Activated T-cell treated with anti-CD3 and anti-CD28 coated beads, Interleukin-2, amount 50 U/mL, for 72 hours (primary cell): ENCODE measurements at places on chromosomes 7 and 10. TPM values are rescaled to one million over a fixed set of nuclear protein-coding genes. Genes with fewer than 3 reads are reported as not detected.

- H3K4me3 ChIP-seq, result peak overlapping the region; percentile 99
- peak overlapping the region; percentile 95 for H3K27ac ChIP-seq
- peaks cover 95% of the 10 kb centered on the region for H3K4me1 ChIP-seq
- H3K36me3 ChIP-seq, result peaks cover 3% of the 10 kb centered on the region
- H3K27me3 ChIP-seq, result no peaks in the 10 kb centered on the region
- no peak for DNase-seq
These were observed 22.2 kb downstream of the DNAJB12 start for GRCh38 chr10:72332423-72333111.

- peaks cover 4% of the 10 kb centered on the region for H3K4me1 ChIP-seq
- no peak overlapping the region for H3K27ac ChIP-seq
- peaks cover 6% of the 10 kb centered on the region for H3K27me3 ChIP-seq
- no peaks in the 10 kb centered on the region for H3K36me3 ChIP-seq
These were observed 22.3 kb downstream of the IMPDH1 start for GRCh38 chr7:128387216-128388144.

Gene PRRT4
- 0.70 TPM for total RNA-seq

DNA sequence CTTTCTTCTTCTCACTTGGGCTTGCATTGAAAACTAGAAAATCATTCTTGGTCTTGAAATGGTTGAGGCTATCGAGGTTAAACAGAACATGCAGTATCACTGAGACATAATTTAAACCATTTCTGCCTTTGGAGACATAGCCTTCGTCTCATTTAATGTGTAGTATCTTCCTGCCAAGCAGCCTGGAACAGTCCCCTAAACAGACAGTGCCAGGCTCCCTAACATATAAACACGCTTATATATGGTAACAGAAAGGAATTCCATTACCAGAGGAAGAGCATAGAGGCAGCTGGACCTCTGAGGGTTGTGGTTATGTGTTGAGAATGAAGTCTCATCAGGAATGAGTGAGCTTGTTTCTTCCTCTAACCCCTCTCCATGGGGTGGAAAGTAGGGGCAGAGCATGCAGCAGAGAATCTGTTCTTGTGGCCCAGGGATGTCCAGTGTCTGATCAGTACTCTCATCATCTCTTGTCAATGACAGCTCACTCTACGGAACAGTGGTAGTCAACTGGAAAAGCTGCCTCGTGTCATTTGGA is 11.2 kb downstream of the CACNB2 start:
- H3K27me3 ChIP-seq, result no peaks in the 10 kb centered on the region
- H3K4me3 ChIP-seq, result no peak overlapping the region
- no peaks in the 10 kb centered on the region for H3K36me3 ChIP-seq
- no peak for DNase-seq
- no peaks in the 10 kb centered on the region for H3K4me1 ChIP-seq
- no peak overlapping the region for H3K27ac ChIP-seq

- no peak overlapping the region for H3K27ac ChIP-seq
- H3K4me3 ChIP-seq, result no peak overlapping the region
- no peak for DNase-seq
- no peaks in the 10 kb centered on the region for H3K36me3 ChIP-seq
- no peaks in the 10 kb centered on the region for H3K27me3 ChIP-seq
These were observed 116.1 kb downstream of the INSYN2A start for GRCh38 chr10:127080317-127080716.

DNA sequence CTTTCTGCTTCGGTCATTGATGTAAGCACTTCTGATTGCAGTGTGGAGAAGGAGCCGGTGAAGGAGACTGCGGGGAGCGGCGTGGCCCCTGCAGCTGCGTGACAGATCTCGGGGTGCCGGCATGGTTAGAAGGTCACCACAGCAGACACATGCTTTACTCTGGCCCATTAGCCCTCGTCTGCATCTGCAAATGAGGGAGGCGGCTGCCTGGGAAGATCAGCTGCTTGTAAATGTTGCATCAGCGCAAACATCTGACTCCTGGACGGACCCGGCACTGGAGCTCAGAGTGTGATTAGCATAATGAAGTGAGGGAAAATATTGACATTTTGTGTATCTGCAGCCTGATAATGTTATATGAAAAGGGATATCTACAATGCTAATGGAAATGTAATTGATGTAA is 30.5 kb upstream of the MNX1 start:
- H3K4me1 ChIP-seq, result no peaks in the 10 kb centered on the region
- H3K27ac ChIP-seq, result no peak overlapping the region
- H3K27me3 ChIP-seq, result peaks cover 12% of the 10 kb centered on the region
- H3K36me3 ChIP-seq, result peaks cover 2% of the 10 kb centered on the region

DNA sequence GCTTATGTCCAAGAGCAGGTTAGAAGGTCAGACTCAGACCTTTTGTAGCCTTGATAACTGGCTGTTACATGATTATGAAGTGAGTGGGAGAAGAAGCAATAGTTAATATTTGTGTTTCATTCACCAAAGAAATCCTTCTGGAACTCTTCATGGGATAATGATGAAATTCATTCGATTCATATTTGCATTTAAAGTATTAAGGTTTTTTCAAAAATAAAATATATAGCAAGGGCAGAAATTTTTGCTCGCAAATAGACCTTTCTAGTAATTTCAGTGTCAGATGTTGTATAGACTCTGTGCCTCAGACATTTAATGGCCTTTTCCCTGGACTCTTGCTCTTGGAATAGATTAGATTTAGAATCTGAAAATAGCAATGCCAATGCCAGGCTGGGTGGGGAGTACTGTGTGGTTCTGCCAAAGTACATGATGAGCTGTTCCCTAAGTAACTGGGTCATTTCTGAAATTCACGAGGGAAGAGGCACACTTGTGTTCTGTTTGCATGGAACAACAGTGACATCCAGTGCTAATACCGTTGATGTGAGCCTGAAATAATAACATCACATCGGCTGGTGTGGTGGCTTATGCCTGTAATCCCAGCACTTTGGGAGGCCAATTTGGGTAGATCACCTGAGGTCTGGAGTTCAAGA is 119.2 kb downstream of the MBL2 start:
- H3K27ac ChIP-seq, result no peak overlapping the region
- no peak for DNase-seq
- H3K36me3 ChIP-seq, result no peaks in the 10 kb centered on the region
- H3K4me3 ChIP-seq, result no peak overlapping the region
- H3K4me1 ChIP-seq, result no peaks in the 10 kb centered on the region

GRCh38 chr10:71714031-71714410 is 5.6 kb downstream of the C10orf105 start:
- H3K4me3 ChIP-seq, result peak overlapping the region; percentile 87
- H3K4me1 ChIP-seq, result peaks cover 55% of the 10 kb centered on the region
- peak overlapping the region; percentile 99 for H3K27ac ChIP-seq

GRCh38 chr10:61397175-61397986 is 55.8 kb downstream of the TMEM26 start:
- DNase-seq, result no peak
- peak overlapping the region; percentile 91 for H3K27ac ChIP-seq
- peak overlapping the region; percentile 61 for H3K4me3 ChIP-seq

Gene METTL27
- total RNA-seq, result 1.8 TPM

Gene MRLN
- total RNA-seq, result not detected

DNA sequence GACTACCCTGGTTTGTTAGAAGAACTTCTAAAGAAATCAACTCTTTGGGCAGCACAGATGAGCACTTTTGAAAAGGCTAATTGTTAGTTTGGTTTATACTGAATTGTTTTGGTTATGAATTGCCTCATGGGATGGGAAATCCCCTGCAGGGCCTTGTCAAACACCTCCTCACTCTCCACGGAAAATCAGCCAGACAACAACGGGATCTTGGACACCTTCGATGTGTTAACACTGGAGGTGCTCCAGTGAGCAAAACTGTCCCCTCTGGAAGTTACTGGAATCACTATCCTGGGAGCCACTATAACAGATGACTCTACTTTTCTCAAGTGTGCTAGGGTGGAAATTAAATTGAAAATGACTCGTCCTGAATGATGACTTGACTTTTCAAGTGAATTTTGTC is 38.7 kb downstream of the CDK6 start:
- no peak overlapping the region for H3K4me3 ChIP-seq
- peak; percentile 45 for DNase-seq
- peaks cover 49% of the 10 kb centered on the region for H3K4me1 ChIP-seq
- H3K36me3 ChIP-seq, result peaks cover under 1% of the 10 kb centered on the region
- H3K27me3 ChIP-seq, result no peaks in the 10 kb centered on the region

DNA sequence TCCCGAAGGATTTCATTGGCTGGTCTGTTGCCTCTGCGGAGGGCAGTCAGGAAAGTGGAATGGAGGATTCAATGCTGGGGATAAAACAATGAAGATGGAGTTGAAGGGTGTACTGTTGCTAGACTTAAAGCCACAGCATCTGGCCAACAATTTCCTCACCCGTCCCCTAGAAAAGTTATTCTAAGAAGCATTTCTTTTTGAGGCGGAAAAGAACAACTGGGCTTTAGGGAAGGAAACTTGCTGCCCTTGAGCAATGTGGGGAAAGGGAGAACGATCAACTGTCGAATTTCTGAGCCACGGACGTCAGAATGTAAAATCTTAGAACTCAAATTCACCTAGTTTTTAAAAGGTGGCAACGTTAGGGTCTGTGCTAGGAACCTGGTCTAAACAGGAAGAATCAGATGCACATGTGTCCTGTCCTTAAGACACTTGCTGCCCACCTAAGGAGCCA is 664 bp downstream of the FMC1 start:
- DNase-seq, result no peak
- H3K36me3 ChIP-seq, result peaks cover 14% of the 10 kb centered on the region

- H3K4me3 ChIP-seq, result no peak overlapping the region
- no peak overlapping the region for H3K27ac ChIP-seq
- peaks cover 8% of the 10 kb centered on the region for H3K27me3 ChIP-seq
- no peak for DNase-seq
- no peaks in the 10 kb centered on the region for H3K4me1 ChIP-seq
- H3K36me3 ChIP-seq, result no peaks in the 10 kb centered on the region
These were observed 52.8 kb downstream of the COBL start for GRCh38 chr7:51263631-51264484.

Gene PTN
- total RNA-seq, result not detected

Gene ZNF438
- 5.4 TPM for total RNA-seq

- DNase-seq, result peak; percentile 6
- H3K27ac ChIP-seq, result no peak overlapping the region
- H3K27me3 ChIP-seq, result peaks cover 8% of the 10 kb centered on the region
- no peak overlapping the region for H3K4me3 ChIP-seq
These were observed 72.1 kb upstream of the STARD3NL start for GRCh38 chr7:38105874-38106483.

DNA sequence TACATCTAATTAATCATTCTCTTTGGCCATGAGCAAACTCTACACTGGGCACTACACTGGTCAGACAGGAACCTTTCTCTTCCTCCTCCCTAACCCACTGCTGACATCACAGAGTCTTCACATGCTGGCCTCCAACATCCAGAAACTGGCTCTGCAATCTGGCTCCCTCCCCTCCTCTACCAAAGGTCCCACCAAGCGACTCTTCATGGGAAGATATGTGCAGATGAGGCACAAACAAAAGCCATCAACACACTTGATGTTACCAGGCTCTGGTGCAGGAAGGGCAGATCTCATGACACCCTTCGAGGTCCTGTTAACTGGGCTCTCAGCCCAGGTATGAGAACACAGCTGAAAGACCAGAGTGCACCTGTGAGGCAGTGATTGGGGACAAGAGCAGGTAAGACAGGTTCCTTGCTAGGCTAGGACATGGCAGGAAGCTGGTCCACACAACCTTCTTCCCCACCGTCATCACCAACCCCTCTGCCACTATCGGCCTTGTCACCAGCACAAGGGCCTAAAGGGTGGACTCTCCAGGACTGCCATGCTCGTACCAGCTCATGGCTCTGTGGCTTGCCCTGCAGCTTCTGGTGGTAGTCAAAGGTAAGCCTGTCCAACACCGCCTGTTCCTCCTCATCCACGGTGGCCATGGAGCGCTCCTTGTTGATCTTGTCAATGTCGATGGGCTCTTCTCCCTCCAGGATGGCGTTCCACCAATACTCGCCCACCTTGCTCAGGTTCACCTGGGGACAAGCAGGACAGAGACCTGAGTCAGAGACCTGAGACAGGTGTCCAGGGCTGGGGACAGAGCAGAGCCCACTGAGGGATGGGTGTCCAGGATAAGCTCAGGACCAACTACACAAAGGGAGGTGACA is 66.6 kb upstream of the CAMK2B start:
- no peak overlapping the region for H3K27ac ChIP-seq
- no peaks in the 10 kb centered on the region for H3K27me3 ChIP-seq
- H3K36me3 ChIP-seq, result peaks cover 2% of the 10 kb centered on the region
- no peak for DNase-seq
- no peak overlapping the region for H3K4me3 ChIP-seq

GRCh38 chr10:44939691-44940401 is 19.8 kb upstream of the RASSF4 start:
- H3K27me3 ChIP-seq, result peaks cover 13% of the 10 kb centered on the region
- H3K27ac ChIP-seq, result no peak overlapping the region
- DNase-seq, result no peak
- no peak overlapping the region for H3K4me3 ChIP-seq
- H3K4me1 ChIP-seq, result peaks cover 6% of the 10 kb centered on the region

GRCh38 chr10:78699971-78700370 is 368.8 kb upstream of the ZMIZ1 start:
- no peaks in the 10 kb centered on the region for H3K27me3 ChIP-seq
- H3K27ac ChIP-seq, result no peak overlapping the region
- H3K4me3 ChIP-seq, result no peak overlapping the region
- no peaks in the 10 kb centered on the region for H3K4me1 ChIP-seq
- no peak for DNase-seq
- H3K36me3 ChIP-seq, result no peaks in the 10 kb centered on the region

Gene RPP38
- total RNA-seq, result 21.0 TPM

Gene SLC16A12
- total RNA-seq, result not detected

GRCh38 chr7:42170724-42171123 is 66.3 kb downstream of the GLI3 start:
- no peak for DNase-seq
- no peak overlapping the region for H3K4me3 ChIP-seq
- H3K4me1 ChIP-seq, result no peaks in the 10 kb centered on the region

Gene CYP2W1
- total RNA-seq, result not detected

Gene ODAD2
- 0.10 TPM for total RNA-seq

Gene FEZF1
- not detected for total RNA-seq

Gene HOGA1
- total RNA-seq, result not detected

- H3K27me3 ChIP-seq, result no peaks in the 10 kb centered on the region
- no peaks in the 10 kb centered on the region for H3K36me3 ChIP-seq
- DNase-seq, result no peak
- H3K27ac ChIP-seq, result no peak overlapping the region
- H3K4me3 ChIP-seq, result no peak overlapping the region
- H3K4me1 ChIP-seq, result no peaks in the 10 kb centered on the region
These were observed 375.7 kb downstream of the CCSER2 start for GRCh38 chr10:84704101-84704500.

- H3K27ac ChIP-seq, result peak overlapping the region; percentile 85
- H3K4me3 ChIP-seq, result peak overlapping the region; percentile 58
- H3K36me3 ChIP-seq, result no peaks in the 10 kb centered on the region
- no peaks in the 10 kb centered on the region for H3K27me3 ChIP-seq
- DNase-seq, result no peak
These were observed 66.1 kb downstream of the ADD3 start for GRCh38 chr10:110073896-110074295.
